Epithelial cell of esophagus (primary cell): ENCODE measurements at places on chromosomes 16 and 17.

- DNase-seq = peak; percentile 27
Observed at GRCh38 chr17:7478276-7479212, 887 bp downstream of the ZBTB4 start.

DNA sequence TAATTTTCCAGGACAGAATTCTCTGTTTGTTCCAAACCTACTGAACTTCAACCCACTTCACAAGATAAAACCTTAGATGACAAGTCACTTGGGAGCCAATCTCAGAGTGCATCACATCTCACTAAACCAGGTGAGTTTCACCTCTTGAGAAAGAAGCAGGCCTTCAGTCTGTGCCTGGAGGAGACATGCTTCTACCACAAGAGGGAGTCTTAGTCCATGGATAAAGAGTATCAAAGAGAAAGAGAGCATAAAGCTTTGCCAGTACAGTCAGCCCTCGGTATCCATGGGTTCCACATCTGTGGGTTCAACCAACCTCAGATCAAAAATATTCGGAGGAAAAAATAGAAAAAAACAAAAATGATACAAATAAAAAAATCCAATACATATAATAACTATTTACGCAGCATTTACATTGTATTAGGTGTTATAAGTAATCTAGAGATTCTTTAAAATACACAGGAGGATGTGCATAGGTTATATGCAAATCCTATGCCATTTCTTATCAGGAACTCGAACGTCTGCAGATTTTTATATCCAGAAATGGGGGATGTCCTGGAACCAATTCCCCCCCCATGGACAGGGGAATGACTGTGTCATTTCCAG is 37.7 kb downstream of the DUSP14 start:
- DNase-seq = peak; percentile 79

DNA sequence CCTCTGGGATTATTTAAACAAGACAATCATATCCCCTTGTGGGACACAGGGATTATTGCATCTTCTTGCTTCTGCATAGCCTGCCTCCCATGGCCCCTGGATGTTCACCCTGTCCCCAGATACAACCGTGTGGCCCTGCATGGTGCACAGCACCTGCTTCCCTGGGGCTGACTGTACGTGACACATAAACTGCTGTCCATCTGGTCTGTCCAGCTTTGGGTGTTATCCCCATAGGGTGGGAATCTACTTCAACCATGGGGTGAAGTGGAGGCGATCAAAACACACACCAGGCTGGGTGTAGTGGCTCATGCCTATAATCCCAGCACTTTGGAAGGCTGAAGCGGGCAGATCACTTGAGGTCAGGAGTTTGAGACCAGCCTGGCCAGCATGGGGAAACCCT is 138.8 kb downstream of the XYLT1 start:
- DNase-seq = no peak

- no peak for DNase-seq
Observed at GRCh38 chr16:12498077-12498476, 305.6 kb downstream of the CPPED1 start.
